ENCODE measurements at places on chromosomes 4 and X.

DNA sequence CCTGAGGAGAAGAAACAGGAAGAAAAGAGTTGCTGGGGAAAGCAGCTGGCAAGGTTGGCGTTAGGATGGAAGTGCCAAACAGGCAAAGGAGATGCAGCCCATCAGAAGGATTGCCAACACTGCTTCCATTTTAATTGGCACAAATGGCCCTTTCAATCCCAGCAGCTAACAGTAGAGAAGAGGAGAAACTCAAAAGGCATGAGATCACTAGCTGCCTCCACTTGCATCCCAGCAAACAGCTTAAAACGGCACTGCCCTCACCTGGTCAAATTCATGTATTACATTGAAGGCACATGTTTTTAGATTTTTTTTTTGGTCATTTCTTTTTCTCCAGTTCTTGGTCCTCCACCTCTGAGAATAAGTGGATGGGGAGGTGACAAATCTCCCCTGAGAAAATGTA is 14.9 kb upstream of the LOC101059915 start:
- DNase-seq, result peak; percentile 26

DNA sequence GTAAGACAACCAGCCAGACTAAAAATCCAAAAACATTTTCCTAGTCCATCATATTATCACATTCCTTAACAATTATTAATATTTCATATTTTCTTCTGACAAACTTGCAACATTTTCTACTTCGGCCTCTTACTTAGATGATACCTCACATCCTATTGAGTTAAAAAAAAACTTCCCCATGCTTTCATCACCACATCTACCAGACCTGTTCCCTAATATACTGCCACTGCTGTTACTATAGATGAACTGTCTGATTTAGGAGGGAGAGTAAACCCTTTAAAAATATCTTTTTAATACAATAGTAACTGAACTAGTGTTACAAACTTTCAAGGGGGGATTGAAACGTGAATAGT is 1.5 kb downstream of the FAM200B start:
- DNase-seq, result no peak

DNA sequence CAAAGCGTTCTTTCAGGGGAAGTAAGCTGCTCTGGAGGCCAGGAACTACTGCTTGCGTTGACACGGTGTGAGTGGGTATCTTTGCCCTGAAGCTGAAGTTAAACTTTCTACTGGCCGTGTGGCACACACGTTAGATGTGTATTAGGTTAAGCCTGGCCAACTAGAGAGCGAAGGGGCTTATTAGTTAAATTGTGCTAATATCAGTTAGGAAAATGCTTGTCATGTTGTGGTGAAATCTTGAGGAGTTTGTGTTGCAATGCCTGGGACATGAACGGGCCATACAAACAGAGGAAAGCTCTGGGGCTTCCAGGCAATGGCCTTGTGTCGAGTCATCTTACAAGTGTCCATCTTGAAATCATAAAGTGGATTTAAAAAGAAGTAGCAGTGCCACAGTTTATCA is 62.6 kb downstream of the NSUN7 start:
- no peak for DNase-seq

DNA sequence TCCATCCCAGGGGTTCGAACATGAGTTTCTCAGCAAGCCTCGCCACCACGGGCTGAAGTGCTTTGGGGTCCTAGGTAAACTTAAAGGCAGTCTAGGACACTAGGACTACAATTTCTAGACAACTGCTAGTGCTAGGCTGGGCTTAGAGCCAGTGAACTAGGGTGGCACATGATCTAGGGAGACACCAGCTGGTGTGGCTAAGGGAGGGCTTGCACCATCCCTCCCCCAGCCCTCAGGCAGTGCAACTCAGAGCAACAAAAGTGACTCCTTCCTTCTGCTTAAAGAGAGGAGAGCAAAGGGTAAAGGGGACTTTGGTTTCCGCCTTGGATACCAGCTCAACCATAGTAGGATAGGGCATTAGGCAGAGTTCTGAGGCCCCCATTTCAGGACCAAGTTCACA is 162.5 kb upstream of the AFF2 start:
- DNase-seq, result no peak

GRCh38 chrX:8971116-8971515 is 62.8 kb downstream of the FAM9B start:
- DNase-seq, result no peak

DNA sequence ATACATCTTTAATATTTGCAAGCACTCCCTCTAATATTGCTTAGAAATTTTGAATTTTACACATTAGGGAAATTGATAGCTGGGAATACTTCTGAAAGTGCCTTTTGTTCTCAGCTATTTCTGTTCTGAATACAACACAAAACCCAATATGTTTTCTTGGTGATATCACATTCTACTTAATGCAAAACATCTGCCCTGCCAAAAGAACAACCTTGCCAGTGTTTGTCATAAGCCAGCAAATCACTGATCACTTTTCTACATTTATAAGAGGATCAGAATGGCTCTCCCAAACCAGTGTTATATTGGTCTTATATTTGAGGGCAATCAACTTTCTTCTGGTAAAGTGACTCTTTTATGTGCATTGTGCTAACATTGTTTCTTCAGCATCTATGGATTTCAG is 126.8 kb upstream of the APOOL start:
- no peak for DNase-seq

GRCh38 chr4:157048248-157048647 is 27.7 kb upstream of the GLRB start:
- DNase-seq, result no peak

DNA sequence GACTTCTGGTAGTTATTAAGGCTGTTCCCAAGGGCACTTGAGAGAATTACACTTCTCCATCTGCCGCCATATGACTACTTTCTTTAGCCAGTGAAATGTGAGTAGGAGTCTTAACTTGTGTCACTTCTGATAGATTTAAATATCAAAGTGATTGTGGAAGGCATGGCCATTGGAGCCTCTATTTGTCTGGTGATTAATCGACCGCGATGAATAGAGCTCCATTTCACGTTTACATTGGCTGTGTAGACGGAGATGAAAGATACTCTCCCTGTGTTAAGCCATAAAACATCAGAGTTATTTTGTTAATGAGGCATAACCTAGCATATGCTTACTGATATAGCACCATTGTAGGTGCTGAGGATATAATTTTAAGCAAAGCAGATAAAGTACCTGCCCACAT is 852.4 kb downstream of the CCSER1 start:
- DNase-seq, result no peak

DNA sequence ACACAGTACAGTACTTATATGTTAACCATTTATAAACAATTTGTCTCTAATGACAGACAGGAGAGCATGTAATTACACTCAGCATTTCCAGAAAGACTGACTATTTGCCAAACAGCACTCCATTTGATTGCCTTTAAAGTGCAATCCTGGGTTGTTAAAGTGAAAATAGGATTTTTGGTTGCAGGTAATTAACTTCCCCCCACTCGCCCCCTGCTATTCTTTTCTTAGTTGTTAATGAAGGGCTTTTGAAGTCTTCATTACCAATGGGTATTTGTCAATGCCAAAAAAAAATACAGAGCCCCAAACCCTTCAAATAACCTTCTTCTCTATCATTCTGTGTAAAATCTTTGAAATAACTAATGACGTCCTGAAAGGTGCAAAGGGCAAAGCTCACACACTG is 825.6 kb downstream of the STPG2 start:
- DNase-seq, result no peak

DNA sequence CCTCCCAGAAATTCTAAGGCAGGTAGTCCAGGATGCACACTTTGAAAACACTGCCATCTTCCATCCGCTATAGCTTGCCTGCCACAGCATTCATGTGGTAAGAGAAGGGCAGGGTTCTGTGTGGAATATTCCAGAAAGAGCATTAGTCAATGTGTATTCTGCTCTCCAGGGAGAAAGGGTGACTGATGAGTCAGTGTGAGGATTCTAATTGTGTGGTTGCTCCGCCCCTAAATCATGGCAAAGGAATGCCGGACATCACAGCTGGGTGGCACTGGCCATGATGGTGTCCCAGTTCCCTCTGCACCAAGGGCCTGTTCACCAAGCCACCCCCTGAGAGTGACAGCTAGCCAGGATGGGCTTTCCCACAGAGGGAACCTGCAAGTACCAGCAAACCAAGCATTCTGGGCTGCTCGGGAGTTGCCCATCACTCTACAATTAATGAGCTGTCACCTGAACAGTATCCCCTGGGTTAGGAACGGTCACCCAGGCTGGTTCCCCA is 9.5 kb downstream of the IDS start:
- DNase-seq, result no peak

GRCh38 chrX:96700625-96701024 is 16.0 kb downstream of the DIAPH2 start:
- DNase-seq, result no peak

GRCh38 chr4:167003326-167003725 is 231.0 kb downstream of the SPOCK3 start:
- DNase-seq, result no peak

DNA sequence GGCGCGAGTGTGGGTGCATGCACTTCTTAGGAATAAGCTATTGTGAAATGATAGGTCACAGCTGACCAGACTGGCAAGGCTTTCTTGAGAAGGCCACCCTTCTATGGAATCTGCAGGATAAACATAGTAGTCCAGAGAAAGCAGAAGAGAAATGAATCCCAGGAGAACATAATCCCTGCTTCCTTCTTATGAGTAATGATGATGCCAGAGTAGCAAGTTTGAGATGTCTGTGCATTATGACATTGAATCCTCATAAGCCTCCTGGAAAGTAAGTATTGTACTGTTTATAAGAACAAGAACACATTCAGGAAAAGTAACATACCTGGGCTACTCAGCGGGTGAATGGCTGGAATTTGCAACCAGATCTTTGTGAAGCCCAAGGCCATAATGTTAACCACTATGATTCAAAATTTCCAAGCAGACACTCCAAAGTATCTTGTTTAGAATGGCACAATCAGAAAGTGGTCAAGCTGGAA is 272.1 kb upstream of the HS3ST1 start:
- DNase-seq, result no peak

- no peak for DNase-seq
These were observed 49.9 kb upstream of the SLC4A4 start for GRCh38 chr4:71288875-71289274.

DNA sequence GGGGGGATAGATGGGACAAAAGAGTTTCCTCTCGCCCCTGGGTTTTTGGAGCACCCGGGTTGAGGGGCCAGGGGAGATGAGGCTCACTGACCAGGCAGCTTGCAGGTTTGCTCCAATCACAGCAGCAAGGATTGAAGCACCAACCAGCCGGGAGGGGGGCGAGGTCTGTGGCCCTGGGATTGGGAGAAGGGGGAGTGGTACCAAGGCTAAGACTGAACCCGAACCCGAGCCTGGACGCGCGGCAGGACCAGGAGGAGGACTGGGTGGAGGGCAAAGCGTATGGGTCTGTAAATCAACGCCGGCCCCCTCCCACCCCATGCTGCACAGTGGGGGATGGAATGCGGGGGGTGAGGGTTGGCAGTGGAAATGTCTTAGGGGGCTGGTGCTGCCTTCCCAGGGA is 3.5 kb downstream of the SOX3 start:
- no peak for DNase-seq

GRCh38 chr4:140609548-140610425 is 41.0 kb upstream of the UCP1 start:
- DNase-seq, result no peak

DNA sequence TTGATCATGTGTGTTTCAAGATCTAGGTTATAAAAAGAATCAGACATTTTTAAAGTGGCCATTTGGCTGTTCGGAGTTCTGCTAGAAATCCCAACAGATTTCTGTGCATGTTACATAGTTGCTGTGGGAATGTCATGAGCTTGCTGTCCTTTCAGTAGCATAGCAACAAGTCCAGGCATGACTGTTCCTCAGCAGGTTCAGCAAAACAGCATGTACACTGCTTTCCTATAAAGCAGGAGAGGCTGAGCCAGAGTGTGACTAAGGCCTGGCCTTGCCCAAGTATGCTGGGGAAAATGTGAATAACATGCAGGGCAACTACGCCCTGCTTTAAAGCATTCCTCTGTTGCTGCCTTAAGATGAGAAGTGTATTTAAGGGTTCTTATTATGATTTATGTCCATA is 217.1 kb upstream of the SMIM31 start:
- DNase-seq, result no peak

DNA sequence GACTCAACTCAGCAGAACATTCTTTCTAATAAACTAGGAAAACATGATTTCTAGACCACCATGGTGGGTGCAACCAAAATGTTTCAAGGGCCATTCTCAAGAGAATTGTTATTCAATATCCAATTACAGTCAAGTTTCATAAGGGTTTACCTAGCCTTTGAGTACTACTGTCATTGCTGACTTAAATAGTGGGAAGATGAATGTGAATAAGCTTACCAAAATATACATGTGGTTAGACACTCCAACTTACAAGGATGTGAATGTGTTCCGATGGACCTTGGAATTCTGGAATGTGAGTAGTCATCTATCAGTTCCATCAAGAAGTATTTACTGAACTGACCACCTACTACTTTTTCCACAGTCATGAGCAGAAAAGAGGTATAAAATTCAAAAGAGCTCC is 16.9 kb downstream of the SH3RF1 start:
- no peak for DNase-seq

GRCh38 chr4:161132715-161133425 is 1030.9 kb downstream of the FSTL5 start:
- DNase-seq, result no peak

DNA sequence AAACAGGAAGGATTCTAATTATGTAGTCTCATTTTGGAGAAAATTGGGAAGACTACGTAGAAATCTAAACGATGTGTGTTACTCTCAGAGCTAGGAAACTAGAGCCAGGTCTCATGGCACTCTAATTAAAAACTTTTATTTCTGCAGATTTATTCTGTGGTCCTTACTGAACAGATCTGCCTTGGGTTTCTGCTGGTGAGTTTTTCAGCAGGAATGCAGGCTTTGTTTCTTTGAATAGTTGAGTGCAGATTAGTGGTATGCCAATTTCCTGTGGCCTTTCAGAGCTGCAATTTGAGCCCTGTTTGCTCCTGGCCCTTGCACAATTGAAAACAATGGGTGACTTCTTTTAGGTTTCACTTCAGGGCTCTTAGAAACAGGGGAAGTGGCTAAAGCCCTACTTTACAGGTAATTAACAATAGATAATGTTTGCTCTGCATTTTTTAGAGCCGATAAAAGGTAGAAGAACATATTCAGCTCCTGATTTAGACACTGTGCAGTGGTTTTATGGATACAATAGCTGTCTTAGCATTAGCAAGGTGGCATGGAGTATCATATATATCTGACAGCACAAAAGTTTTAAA is 21.8 kb downstream of the SPRY1 start:
- DNase-seq, result no peak

All from CD8-positive, alpha-beta memory T cell (primary cell).